ENCODE measurements at places on chromosomes 2 and 18. TPM values are rescaled to one million over a fixed set of nuclear protein-coding genes. Genes with fewer than 3 reads are reported as not detected.

The MROH2A gene
- total RNA-seq: not detected

The ANKRD62 gene
- total RNA-seq: not detected

The COLEC11 gene
- total RNA-seq: 2.4 TPM

The CFC1 gene
- total RNA-seq: not detected

The DLX2 gene
- total RNA-seq: 0.12 TPM

The CNDP1 gene
- not detected for total RNA-seq

GRCh38 chr18:36688020-36688965 is 140.5 kb downstream of the TPGS2 start:
- DNase-seq: no peak

DNA sequence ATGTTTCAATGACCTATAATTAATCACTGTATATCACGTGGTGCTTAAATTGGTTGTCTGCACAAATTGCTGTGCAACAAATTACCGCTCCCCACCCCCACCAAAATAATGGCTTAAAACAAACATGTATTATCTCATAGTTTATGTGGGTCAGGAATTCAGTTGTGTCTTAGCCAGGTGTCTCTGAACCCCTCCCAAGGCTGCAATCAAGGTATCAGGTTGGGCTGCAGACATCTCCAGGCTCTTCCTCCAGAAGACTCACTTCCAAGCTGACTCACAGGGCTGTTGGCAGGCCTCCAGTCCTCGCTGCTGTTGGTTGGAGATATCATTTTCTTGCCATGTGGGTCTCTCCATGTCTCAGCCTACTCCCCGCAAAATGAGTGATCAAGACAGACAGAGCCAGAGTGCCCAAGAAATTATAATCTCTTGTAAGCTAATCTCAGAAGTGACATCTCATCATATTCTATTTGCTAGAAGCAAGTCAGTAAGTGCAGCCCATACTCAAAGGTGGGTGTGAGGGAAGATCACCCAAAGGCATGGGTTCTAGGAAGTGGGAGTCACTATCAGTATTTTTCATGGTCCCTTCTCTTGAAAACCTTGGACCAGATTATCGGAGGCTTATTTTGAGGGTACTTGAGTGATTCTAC is 38.4 kb downstream of the SPC25 start:
- peak; percentile 3 for DNase-seq

- no peak for DNase-seq
Measured at GRCh38 chr18:56273541-56274219, 364.7 kb downstream of the TXNL1 start.

DNA sequence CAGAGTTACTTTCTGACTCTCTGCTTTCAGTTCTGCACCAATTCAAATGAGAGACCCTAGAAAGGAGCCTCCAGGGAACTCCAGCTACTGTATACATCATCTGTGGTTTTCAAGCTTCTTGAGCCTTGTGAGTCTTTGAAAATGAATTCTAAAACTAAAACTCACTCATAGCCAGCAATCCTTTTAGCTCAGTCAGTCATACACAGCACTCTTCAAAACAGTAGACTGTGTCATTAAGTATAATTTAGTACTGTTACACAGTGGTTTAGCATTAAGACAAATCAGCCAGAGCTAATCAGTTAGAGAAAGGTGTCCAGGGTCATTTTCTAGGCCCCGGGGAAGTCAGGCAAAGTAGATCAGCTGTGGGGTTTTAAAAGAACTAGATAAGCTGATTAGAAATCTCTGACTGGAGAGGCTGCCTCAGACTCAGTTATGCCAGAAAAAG is 322.1 kb upstream of the THUMPD2 start:
- DNase-seq: no peak

GRCh38 chr18:2256577-2256976 is 314.7 kb downstream of the METTL4 start:
- no peak for DNase-seq

- no peak for DNase-seq
Measured at GRCh38 chr18:58390399-58390798, 238.5 kb downstream of the ALPK2 start.

DNA sequence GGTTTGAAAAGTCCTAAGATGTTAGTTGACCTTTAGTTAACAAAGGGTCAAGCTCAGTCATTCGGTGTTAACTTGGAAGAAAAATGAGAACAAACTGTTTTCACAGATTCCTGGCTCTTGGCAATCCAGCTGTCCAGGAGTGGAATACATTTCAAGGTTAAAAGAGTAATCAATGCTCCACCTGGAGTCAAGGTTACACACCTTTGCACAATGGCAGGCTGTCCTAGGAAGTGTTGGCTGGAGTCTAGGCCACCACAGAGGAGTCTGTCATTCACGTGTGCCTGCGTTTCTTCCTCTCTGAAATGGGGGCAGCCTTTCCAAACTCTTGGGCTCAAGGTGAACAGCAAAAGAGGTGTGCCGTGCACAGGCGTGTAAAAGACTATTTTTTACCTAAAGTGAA is 6.3 kb upstream of the ID2 start:
- DNase-seq: no peak

DNA sequence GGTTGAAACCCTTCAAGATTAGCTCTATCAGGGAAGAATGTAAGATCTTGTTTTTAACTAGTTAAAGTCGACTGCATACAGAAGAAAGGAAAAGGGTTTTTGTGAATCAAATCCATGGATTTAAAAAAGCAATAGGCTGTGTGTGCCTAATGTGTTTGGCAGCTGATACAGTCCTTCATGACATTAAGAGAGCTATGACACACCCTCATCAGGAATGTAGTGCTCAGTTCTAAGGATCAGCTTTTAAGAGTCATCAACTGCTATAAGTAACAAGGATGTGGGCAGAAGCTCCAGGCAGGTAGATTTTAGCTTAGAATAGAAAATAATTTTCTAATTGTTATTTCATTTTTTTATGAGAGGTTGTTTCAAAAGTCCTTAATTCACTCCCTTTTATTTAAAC is 52.9 kb downstream of the PPP1R1C start:
- DNase-seq: no peak

- no peak for DNase-seq
Measured at GRCh38 chr2:144596073-144596871, 76.4 kb upstream of the ZEB2 start.

DNA sequence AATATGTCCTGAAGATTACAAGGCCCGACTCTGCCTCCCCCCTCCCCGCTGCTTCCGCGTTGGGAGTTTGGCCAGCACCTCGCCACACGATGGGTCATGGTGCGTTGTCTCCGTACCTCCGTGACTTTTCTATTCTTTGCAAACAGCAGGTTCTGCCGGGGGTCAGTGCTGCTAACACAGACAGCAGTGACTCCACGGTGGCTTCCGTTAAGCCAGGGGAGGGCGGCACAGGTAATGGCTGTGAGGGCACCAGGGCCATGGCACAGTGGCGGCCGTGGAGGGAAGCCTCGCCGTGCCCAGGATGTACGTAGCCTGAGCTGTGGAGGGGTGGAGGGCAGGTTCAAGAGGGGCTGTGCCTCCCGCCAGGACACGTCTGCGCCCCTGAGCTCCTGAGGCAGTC is 115.5 kb downstream of the NFATC1 start:
- DNase-seq: no peak

GRCh38 chr2:10919771-10920621 is 8.3 kb downstream of the KCNF1 start:
- DNase-seq: no peak

DNA sequence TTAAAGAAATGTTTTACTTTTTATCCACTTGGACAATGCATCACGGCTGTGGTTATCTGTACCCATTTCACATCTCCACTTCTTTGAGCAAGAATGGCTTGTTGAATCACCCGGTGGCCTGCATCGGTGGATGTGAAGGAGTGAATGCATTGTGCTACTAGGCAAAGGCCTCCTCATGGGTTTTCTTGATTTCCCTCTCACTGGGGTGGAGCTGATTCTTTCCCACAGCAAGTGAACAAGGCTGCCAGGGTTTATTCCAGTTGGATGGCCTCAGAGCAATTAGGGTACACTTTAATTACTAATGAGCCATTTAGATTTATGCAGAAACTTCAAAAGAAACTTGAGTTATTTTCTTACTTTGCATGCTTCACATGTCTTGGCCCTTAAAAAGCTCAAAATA is 387.1 kb downstream of the RND3 start:
- no peak for DNase-seq

GRCh38 chr18:47746615-47747014 is 183.8 kb downstream of the SMAD2 start:
- DNase-seq: no peak

- DNase-seq: no peak
Measured at GRCh38 chr18:47285456-47285855, 34.0 kb upstream of the SKOR2 start.

DNA sequence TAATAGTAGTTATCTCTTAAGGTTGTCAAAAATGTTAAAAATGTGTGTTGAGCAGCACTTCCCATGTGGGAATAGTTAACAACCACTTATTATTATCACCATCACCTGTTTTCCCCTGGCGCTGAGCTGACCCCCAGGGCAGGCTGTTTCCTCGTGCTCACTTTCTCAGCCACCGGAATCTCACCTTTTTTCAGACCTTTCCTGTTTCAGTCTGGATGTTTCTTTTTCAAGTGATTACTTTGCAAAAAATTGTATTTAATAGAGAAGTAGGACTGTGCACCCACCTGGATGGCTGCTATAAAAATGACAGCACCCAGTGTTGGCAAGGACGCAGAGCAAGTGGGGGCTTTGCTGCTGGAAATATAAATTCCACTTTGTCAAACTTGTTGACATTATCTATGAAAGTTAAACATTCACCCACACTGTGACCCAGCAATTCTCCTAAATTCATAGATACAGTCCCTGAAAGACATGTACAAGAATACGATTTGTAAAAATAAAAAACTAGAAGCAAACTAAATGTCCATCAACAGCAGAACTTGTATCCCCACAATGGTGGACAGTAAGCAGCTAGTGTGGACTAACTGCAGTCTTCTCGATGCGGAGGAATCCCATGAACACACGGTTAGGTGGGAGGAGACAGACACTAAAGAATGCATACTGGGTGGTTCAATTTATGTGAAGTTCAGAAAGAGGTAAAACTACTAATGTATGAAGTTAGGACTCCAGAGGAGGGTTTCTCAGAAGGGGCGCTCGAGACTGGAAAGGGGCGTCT is 66.5 kb downstream of the SOWAHC start:
- DNase-seq: no peak

DNA sequence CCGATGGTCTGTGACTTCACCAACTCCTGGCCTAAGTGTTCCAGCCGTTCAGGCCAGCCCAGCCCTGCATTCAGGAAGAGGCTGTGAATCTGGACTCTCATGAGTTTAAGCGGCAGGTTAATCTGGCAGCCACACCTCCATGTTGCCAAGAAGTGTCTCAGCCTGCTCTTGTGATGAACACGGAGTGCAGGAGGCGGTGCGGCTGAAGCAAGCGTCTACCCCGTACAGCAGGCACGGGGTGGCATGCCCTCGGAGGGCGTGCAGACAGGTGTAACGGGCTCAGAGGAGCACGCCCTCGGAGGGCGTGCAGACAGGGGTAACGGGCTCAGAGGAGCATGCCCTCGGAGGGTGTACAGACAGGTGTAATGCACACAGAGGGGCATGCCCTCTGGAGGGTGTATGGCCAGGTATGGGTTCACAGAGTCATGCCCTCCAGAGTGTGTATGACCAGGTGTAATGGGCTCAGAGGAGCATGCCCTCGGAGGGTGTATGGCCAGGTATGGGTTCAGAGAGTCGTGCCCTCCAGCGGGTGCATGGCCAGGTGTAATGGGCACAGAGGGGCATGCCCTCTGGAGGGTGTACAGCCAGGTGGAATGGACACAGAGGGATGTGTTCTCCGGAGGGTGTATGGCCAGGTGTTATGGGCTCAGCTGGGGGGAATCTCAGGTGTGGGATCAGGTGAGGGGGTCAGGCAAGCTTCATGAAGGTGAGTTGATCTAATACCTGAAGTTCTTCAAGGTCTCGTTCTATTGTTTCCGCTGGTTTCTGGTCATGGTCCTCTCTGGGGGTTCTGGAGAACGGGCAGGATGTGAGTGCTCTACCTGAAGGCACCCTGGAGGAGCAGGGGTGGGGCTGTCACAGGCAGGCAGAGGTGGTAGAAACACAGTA is 22.6 kb downstream of the CROCC2 start:
- no peak for DNase-seq

- peak; percentile 67 for DNase-seq
Measured at GRCh38 chr2:221779614-221780067, 207.5 kb upstream of the EPHA4 start.

DNA sequence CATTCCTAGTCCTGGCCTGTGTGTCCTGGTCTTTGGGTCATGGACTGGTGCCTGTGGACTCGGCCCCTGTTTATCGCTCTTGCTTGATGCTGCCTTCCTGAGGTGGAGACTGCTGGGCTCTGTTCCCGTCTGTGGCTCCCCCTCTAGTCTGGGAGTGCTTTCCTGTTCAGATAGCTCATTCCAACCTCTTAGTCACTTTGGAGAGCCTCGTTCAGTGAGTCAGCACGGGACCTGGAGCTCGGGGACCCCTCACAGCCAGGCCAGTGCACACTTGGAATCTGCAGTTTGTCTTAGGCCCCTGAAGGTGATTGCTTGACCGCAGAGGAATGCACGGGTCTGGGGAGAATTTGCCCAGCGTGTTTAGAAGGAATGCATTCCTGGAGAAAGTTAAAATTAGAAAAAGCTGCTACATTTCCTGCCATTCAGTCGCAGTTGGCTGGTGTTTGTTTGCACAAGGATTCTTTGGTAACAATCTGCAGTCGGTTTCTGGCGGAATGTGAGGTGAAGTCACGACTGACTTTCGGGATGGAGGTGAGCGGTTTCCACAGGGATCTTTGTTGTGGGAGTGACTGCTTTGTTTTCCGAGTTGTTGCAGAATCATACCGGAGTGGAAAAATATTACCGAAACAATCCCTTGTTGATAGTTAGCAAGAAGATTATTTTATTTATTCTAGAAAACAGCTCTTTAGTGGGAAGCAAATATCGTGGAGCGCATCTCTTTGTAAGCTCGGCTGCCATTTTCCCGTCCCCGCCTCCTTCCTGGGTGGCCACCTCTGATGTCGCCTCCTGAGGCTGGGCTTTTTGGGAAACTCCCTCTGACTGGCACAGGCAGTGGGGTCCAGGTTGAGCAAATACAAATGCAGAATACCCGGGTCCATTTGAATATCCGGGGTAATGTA is 29.6 kb downstream of the SH3BP4 start:
- peak; percentile 99 for DNase-seq

- no peak for DNase-seq
Measured at GRCh38 chr2:239085201-239085992, 237.5 kb downstream of the TWIST2 start.

GRCh38 chr2:12778369-12778768 is 61.6 kb downstream of the TRIB2 start:
- DNase-seq: no peak

GRCh38 chr18:34598120-34598635 is 111.9 kb upstream of the DTNA start:
- no peak for DNase-seq

GRCh38 chr2:216371721-216372702 is at the start of gene MARCHF4:
Gene MARCHF4 (minus strand): TSS chr2:216372483. CDS start chr2:216370260, 2,223 bp downstream.
- DNase-seq: no peak

DNA sequence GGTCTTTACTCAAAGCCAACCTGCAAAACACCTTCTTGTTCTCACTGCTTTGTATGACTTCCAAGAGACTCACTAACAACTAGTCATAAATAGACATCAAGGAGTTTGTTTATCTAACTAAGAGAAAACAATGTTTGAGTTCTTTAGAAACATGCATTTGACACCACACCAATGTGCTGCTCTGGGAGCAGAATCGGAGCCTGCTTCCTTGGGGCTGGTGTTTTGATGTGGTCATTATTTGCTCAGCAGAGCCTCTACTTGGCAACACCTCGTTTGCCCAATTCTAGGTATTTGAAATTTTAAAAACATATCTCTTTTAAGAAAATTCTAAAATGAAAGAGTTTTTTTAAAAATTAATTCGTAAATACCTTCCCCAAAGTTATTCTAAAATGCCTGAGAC is 167.5 kb downstream of the BCL2 start:
- no peak for DNase-seq
